T-helper 2 cell treated with Interferon-gamma antibody and Interleukin-4, amounts not matched to agents 5 μg/mL and 100 μg/mL, for 36 hours (primary cell): ENCODE measurements at places on chromosomes 13 and 19.
A peak's percentile ranks its signal among the peaks of the same experiment; 100 is the strongest.

DNA sequence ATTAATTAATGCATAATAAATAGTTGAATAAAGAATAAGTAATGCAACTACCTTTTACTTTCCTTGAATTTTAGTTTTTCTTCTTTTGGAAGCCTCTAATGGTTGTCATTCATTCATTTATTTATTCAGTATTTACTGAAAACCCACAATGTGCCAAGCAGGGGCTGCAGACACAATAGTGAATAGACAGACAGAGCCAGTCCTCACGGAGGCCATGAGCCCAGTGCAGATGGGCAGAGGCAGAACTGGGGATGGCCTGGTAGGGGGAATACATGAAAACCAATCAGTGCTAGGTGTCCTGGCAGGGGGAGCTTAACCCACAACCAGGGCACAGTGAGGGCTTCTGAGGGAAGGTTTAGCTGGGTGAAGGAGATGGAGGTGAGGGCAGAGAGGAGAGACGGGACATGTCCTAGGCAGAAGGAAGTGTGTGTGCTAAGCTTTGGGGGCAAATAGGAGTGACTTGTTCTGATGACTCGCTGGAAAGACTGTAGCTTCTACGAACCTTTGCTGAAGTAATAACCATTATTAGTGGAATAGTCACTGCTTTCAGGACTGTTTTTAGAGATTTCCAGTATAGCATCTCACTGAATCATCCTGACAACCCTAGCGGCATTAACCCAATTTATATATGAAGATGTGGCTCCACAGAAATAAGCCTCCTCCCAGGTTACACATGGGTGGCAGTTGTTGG, 55.9 kb downstream of the ERCC5 start:
- no peaks in the 10 kb centered on the region for H3K36me3 ChIP-seq
- no peak for DNase-seq
- no peak overlapping the region for H3K4me3 ChIP-seq
- H3K27me3 ChIP-seq: no peaks in the 10 kb centered on the region

DNA sequence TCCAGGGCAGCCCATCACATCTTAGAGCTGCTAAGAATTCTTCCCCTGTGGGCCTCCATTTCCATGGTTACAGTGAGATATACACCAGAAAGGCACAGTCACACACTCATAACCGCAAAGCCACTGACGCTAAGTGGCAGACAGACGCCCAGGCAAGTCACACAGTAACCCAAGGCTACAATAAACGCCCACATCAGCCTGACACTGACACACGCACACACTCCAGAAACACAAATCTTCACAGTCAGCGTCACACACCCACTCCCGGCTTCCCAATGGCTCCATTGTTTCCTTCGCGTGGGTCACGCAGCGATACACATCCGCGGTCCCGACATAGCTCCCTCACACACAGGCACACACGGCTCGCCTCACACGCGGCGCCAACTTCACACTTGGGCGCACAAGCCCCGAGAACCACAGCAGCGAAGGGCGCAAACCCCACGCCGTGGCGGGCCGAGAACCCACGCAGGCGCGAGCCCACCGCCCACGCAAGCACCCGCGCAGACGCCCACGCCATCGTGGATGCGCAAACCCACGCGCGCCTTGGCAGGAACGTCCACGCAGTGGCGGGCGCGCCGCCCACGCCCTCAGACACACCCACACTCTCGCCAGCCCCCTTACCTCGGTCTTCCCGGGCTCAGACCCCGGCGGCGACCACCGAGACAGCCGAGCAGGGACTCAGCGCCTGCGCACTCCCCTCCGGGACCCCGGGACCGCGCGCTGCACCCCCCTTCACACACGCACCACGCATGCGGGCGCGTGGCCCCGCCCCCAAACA, at the start of gene ZNF667:
Gene ZNF667 (minus strand): TSS at position 695 of the 778 bp plus-strand sequence. CDS start 14,975 bp downstream, outside the sequence.
- H3K27ac ChIP-seq: peak within 1 kb of the TSS; percentile 71
- H3K4me3 ChIP-seq: peak within 1 kb of the TSS; percentile 78
- H3K36me3 ChIP-seq: peaks cover 3% of the 10 kb centered on the region
- H3K4me1 ChIP-seq: no peaks in the 10 kb centered on the region
- DNase-seq: no peak
- no peaks in the 10 kb centered on the region for H3K27me3 ChIP-seq

DNA sequence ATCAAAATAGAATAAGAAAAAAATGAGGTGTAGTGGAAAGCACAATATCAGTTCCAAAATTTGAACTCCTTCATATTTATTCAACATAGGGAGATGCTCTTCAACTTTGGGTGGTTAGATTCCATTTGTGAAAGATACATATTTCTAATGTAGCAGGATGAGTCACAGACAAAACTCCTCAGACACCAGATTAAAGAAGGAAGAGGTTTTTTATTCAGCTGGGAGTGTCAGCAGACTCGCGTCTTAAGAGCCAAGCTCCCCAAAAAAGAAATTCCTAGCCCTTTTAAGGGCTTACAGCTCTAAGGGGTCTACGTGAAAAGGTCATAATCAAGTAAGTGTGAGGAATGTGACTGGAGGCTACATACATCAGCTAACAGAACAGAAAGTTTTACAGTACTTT, 6.8 kb upstream of the ZNF765 start:
- no peak for DNase-seq
- H3K36me3 ChIP-seq: peaks cover 33% of the 10 kb centered on the region
- H3K27me3 ChIP-seq: no peaks in the 10 kb centered on the region
- H3K27ac ChIP-seq: no peak overlapping the region

GRCh38 chr19:18086590-18087138, at the start of gene IL12RB1:
Gene IL12RB1 (minus strand): TSS chr19:18086934. CDS start chr19:18086823, 111 bp downstream.
- H3K4me1 ChIP-seq: peaks cover 56% of the 10 kb centered on the region
- peak; percentile 69 for DNase-seq
- peaks cover 37% of the 10 kb centered on the region for H3K36me3 ChIP-seq
- no peaks in the 10 kb centered on the region for H3K27me3 ChIP-seq
- peak within 1 kb of the TSS; percentile 100 for H3K4me3 ChIP-seq
- H3K27ac ChIP-seq: peak within 1 kb of the TSS; percentile 98

- no peaks in the 10 kb centered on the region for H3K36me3 ChIP-seq
- no peak for DNase-seq
- H3K27me3 ChIP-seq: no peaks in the 10 kb centered on the region
- H3K27ac ChIP-seq: no peak overlapping the region
- H3K4me3 ChIP-seq: no peak overlapping the region
Measured at GRCh38 chr13:53041968-53042516, 13.4 kb downstream of the OLFM4 start.

DNA sequence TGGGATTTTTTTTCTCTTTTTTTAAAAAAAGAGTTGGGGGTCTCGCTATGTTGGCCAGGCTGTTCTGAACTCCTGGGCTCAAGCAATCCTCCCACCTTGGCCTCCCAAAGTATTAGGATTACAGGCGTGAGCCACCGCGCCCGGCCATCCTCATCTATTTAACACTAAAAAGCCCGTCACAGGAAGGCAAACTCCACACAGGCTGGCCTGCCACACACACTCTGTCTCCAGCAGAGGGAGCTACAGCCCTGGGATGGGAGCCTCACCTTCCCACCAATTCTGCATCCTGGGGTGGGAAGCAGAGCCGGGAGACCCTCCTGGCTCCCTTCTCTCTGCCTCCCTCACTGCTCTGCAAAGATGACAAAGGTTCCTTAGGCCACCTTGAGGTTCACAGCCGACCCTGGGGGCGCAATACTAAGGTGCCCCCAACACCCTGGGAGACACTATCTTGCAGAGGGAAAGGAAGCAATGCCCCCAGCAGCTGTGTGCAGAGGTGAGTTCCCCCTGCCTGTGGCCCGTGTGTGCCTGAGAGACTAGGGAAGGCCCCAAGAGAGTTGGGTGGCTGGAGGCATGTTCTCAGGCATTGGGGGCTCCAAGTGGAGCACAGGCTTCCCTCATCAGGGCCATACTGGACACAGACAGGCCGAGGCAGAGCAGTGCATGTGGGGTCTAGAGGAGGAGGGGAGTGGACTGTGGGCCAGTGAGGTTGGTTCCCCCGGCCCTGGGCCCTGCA, 27.4 kb upstream of the TIMM44 start:
- H3K4me3 ChIP-seq: no peak overlapping the region
- H3K27me3 ChIP-seq: no peaks in the 10 kb centered on the region
- no peaks in the 10 kb centered on the region for H3K4me1 ChIP-seq
- H3K27ac ChIP-seq: no peak overlapping the region
- H3K36me3 ChIP-seq: peaks cover 21% of the 10 kb centered on the region

GRCh38 chr19:5418677-5419076, 36.5 kb upstream of the ZNRF4 start:
- H3K27ac ChIP-seq: no peak overlapping the region
- no peaks in the 10 kb centered on the region for H3K36me3 ChIP-seq
- no peak for DNase-seq
- no peaks in the 10 kb centered on the region for H3K4me1 ChIP-seq
- no peak overlapping the region for H3K4me3 ChIP-seq

DNA sequence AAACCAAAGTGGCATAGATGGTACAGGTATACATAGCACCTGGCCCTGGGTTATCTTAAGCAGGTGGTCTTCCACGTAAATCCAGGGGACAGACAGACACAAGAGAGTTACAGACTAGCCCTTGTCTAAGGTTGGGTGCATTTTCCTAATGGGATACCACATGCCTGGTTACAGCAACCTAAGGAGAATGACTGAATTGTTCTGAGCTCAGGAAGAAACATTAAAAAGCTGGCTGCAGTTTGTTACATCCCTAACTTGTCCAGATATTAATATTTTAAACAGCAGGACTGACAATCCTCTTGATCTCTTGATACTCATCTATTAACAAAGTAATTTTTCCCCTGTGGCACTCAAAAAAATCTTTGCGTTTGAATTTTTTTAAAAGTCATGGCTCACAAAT, 102.2 kb upstream of the SERP2 start:
- no peak overlapping the region for H3K27ac ChIP-seq
- H3K36me3 ChIP-seq: peaks cover 8% of the 10 kb centered on the region
- peaks cover 24% of the 10 kb centered on the region for H3K27me3 ChIP-seq
- no peak for DNase-seq
- H3K4me3 ChIP-seq: no peak overlapping the region
- peaks cover 19% of the 10 kb centered on the region for H3K4me1 ChIP-seq

- DNase-seq: no peak
- H3K27ac ChIP-seq: no peak overlapping the region
- H3K36me3 ChIP-seq: no peaks in the 10 kb centered on the region
- no peaks in the 10 kb centered on the region for H3K27me3 ChIP-seq
Measured at GRCh38 chr13:47413112-47413511, 516.3 kb upstream of the HTR2A start.

- no peak for DNase-seq
- H3K4me1 ChIP-seq: peaks cover 24% of the 10 kb centered on the region
- H3K36me3 ChIP-seq: peaks cover 16% of the 10 kb centered on the region
- peak overlapping the region; percentile 94 for H3K27ac ChIP-seq
Measured at GRCh38 chr19:6479836-6480398, 1.7 kb downstream of the DENND1C start.

DNA sequence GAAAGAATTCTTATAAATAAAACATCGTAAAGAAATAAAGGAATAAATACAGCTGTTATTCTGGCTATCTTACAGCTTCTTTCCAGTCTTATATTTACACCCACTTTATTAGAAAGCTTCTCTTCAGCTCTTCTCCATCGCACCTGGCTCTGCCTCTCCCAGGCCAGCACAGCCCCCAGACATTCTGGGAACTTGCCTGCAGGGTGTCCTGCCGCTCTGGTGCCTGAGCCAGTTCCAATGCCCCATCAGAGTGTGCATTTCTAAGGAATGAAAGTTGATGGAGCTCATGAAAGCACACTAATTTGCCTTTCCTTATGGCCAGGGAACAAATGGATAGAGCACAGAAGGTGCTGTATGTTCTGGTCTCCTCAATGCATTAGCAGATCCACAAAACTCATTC, 68.7 kb downstream of the MIPEP start:
- no peaks in the 10 kb centered on the region for H3K4me1 ChIP-seq
- no peak overlapping the region for H3K27ac ChIP-seq
- H3K4me3 ChIP-seq: no peak overlapping the region
- no peak for DNase-seq
- H3K27me3 ChIP-seq: no peaks in the 10 kb centered on the region

DNA sequence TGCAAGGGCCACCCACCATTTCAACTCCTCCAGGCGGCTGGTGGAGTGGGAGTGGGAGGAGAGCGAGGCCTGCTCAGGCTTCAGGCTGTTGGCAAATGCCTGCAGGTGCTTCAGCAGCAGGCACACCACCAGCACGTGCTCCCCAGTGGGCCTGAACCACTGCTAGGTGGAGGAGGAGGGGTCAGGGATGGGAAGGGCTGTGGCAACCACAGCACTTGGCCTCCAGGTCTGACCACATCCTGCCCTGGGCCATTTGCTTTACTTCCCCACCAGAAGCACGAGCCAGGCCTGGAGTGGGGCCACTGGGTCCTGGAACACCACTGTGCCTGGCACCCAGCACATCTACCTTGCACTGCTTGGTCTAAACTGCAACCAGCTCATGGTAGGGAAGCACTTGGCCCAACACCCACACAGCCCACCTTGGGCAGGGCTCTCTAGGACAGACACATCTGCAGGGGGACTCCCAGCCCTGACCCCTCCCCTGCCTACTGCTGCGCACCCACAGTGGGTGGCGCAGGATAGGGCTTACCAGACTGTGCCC, 26.2 kb downstream of the TUBA3C start:
- no peaks in the 10 kb centered on the region for H3K4me1 ChIP-seq
- H3K27me3 ChIP-seq: no peaks in the 10 kb centered on the region
- no peak overlapping the region for H3K4me3 ChIP-seq
- no peaks in the 10 kb centered on the region for H3K36me3 ChIP-seq
- DNase-seq: no peak

GRCh38 chr19:36392916-36393673, 14.1 kb upstream of the ZFP14 start:
- no peak overlapping the region for H3K27ac ChIP-seq
- no peak for DNase-seq

GRCh38 chr13:98333486-98333885, 156.4 kb upstream of the RNF113B start:
- no peak overlapping the region for H3K4me3 ChIP-seq
- H3K36me3 ChIP-seq: no peaks in the 10 kb centered on the region
- no peak for DNase-seq
- H3K4me1 ChIP-seq: no peaks in the 10 kb centered on the region
- no peaks in the 10 kb centered on the region for H3K27me3 ChIP-seq

- H3K27ac ChIP-seq: no peak overlapping the region
- H3K4me1 ChIP-seq: no peaks in the 10 kb centered on the region
Measured at GRCh38 chr13:38763446-38764381, 76.8 kb downstream of the FREM2 start.

GRCh38 chr19:32662186-32662585, 12.8 kb downstream of the ANKRD27 start:
- DNase-seq: no peak
- peaks cover 6% of the 10 kb centered on the region for H3K36me3 ChIP-seq
- no peaks in the 10 kb centered on the region for H3K27me3 ChIP-seq
- no peak overlapping the region for H3K4me3 ChIP-seq
- no peak overlapping the region for H3K27ac ChIP-seq

DNA sequence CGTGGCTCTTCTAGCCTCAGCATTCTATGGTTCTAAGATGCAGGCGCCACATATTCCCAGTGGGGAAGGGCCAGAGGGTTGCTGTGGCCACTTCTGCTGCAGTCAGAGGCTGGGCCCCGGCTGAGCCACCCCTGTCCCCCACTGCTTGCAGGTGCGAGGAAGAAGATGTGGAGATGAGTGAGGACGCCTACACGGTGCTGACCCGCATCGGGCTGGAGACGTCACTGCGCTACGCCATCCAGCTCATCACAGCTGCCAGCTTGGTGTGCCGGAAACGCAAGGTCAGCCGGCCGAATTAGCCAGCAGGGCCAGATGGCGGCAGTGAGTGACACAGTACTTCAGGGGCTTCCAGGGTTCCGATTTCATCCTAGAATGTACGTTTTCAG, 2.0 kb downstream of the LHB start:
- no peak for DNase-seq
- H3K4me1 ChIP-seq: peaks cover 12% of the 10 kb centered on the region
- H3K27ac ChIP-seq: no peak overlapping the region
- peaks cover 11% of the 10 kb centered on the region for H3K27me3 ChIP-seq
- peaks cover 14% of the 10 kb centered on the region for H3K36me3 ChIP-seq
- no peak overlapping the region for H3K4me3 ChIP-seq
